ENCODE measurements at places on chromosomes 7 and 10.

DNA sequence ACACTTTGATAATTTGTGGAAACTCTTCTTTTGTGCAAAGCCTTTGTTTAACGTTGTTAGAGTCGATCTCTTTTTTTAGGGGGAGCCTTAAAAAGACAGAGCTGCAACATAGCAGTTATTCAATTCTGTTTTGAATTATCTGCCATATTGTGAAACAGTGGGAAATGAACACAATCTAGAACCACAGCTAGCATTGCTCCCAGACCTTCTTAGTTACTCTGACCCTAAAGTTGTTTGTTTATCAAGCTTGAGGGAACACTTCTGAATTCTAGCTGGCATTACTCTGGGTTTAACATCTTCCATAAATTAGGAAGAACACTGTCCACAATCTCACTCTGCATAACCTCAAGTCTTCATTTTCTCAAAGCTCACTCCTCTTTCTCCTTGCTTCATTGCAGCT lies 217.7 kb downstream of the PRKG1 start:
- DNase-seq: no peak

DNA sequence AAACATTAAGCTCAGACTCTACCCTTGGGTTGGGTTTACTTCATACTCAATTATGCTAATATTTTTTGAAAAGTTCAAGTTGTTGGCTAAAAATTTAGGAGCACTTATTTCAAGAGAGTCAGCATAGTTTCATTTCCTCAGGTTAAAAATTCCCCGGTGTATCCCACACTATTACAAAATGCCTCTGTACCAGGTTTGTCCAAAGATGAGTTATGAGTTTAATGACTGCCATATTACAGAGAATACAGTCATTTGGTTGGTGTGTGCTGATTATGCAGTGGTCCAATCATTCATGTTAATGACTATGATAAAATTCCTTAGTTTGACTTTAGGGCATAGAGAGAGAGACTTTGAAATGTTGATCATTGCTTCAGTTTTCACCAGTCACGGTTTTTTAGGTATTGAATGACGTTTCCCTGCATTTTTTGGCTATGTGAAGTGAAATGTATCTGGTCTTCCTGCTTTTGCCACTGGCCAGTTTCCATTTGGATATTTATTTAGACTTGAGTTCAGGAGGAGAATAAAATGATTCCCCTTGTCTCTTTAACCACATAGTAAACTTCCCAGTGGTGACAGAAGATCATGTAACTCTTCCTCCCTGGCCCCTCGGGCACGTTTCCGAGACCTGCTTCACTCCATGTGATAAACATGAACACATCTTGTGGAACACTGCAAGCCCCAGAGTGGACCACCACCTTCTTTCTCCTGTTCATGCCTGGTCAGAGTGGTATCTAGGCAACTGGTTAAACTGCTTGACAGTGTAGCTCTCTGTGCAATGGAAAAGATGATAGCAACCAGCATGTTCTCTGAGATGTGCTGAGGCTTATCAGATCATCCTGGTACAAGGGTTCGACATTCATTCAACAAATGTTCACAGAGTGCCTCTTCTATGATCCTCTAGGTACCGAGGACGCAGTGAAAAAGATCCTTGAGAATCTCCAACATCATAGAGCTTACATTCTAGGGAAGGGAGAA lies 153.6 kb downstream of the CACNB2 start:
- no peak for DNase-seq

GRCh38 chr7:88062238-88062637 lies 128.2 kb downstream of the ADAM22 start:
- DNase-seq: no peak

GRCh38 chr7:138388673-138389491 lies 71.2 kb upstream of the TRIM24 start:
- no peak for DNase-seq

GRCh38 chr7:47580811-47581331 lies 1.0 kb downstream of the TNS3 start:
- no peak for DNase-seq

DNA sequence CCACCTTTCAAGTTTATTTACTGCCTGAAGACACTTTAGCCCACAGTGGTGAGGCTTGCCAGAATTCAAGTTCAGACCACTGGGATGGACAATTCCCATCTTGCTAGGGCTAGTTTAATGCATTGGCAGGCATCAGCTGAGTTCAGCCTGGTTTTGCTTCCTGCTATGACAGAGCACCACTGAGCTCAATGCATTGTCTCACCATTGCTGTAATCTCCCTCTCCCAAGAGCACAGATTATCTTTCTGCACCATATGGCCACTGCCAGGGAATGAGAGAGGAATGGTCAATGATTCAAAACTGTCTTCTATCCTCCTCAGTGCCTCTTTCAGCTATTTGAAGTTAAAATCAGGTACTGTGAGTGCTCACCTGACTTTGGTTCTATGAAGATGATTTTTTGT lies 160.8 kb downstream of the XPNPEP1 start:
- no peak for DNase-seq

DNA sequence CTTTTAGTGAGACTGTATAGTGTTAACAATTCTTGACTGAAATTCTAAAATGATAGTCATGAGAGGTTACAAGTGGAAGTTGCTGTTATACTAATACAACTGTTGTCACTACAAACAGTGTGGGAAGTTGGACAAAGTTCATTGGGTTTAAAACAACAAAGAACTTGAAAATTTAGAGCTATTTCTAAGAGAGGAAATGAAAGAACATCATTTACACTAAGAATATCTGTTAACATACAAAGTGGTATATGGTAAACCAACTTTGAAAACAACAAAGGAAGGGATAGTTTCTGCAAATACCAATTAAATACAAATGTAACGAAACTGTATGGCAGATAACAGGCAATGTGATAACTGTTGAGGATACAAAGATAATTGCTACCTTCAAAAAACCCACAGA lies 11.6 kb downstream of the MTPN start:
- no peak for DNase-seq

- no peak for DNase-seq
Measured at GRCh38 chr7:99344061-99344647, 18.5 kb downstream of the ARPC1A start.

- no peak for DNase-seq
Measured at GRCh38 chr7:127578711-127579275, 6.6 kb downstream of the GCC1 start.

- DNase-seq: peak; percentile 42
Measured at GRCh38 chr10:28393956-28394568, 91.2 kb upstream of the MPP7 start.

DNA sequence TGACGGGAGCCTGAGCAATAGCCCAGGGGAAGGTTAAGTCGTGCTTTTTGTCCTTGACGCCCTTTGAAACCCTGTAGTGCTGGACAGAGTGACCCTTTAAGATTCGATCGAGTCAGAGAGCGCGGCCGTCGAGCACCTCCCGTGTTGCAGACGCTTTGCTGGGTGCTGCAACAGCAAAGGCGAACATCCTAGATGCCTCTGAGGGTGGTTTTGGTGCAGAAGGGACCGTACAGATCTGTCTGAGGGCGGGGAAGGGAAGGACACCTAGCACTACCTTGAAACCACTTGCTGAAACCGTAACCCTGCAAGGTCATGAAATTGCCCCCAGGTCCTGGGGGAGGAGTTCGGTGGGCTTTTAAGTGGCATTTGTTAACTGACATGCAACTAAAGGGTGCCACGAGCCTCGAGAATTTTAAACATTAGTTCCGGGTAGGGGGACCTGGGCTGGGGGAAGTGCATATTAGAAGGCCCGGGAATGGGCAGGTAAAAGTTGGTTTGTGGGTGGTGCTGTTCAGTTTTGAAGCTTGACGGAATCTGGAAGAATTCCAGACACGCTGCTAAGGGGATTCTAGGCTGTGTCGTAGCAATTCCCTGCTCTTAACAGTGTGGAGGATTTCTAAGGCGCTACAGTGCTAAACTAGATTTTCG lies 786 bp downstream of the ATP5F1C start:
- peak; percentile 25 for DNase-seq

GRCh38 chr7:10706875-10707493 lies 266.7 kb upstream of the PHF14 start:
- no peak for DNase-seq

GRCh38 chr10:125092564-125093031 lies 67.8 kb downstream of the CTBP2 start:
- no peak for DNase-seq

GRCh38 chr7:8129318-8129659 lies 132.7 kb downstream of the ICA1 start:
- no peak for DNase-seq

GRCh38 chr7:84495128-84495527 lies 300.5 kb upstream of the SEMA3A start:
- no peak for DNase-seq

DNA sequence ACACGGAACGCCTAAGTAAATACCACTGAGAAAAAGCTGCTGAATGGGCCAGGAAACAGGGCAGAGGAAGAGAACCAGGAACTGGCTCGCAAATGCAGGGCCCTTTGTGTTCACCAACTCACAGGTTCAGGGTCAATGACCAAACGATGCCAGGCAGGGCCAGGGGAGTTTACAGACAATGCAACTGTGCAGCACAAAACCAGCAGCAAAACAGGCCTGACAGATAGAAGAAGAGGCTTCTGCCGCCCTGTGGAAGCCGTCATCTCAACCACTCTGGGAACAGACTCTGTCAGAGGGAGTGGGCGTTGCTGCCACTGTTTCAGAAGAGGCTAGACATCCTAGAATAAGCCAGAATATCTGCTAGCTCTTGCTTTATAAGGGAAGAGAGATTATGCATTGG lies 117.9 kb downstream of the KMT2E start:
- no peak for DNase-seq

DNA sequence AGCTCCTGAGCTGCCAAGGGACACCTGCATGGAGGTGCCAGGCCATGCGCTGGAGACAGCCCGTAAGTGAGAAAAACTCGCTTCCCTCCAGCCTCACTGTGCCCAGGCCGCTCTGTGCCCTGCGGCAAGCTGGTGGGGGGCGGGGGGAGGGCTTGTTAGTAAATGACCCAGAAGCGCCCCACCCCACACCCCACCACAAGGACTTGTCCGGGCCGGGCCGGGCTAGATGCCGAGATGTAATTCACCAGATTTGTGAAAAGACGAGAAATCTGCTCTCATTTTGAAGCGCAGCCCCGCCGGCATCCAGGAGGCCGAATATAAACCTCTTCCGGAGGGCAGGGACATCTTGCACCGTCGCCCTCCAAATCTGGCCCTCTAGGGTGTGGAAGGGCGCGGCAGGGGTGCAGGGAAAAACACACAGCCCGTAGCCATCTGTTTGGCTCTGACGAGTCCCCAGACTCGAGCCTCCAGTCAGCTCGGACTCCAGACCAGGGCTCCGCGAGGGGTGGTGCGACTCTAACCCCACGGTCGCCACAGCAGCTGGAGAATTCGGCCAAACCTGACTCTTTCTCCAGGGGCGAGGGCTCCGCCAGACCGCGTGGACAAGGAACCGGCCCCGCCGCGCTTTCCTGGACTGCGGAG lies 14.8 kb downstream of the TLX1 start:
- DNase-seq: no peak

GRCh38 chr10:101938305-101939007 lies 94.9 kb upstream of the KCNIP2 start:
- no peak for DNase-seq

DNA sequence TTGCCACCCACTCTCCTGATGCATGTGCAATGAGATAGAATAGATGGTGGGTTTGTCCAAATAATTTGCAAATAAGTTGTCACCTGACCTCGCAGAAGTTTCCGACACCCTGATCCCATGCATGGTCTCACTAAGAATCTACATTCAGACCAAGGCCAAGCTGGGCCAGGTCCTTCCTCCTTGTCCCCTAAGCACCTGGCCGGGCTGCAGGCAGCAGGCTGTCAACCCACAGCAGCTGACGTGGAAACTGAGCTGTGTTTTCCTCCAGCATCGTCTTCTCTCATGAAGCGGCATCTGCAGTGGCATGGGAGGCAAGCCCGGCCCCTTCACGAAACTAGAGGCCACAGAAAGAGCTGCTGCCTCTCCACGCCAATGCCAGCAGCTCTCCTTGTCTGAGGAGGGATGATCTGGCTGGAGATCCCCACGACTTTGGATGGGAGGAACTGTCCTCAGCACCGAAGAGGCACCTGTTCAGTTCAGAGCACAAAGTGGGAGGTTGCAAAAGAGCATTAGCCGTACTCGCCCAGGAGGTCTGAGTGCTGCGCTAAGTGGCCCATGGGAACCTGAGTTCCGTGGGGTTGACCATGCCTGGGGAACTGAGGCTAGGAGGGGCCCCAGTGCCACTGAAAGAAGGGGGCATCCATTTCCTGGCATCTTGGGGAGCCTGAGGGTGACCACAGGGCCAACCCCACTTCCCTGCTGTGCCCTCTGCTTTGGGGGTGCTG lies 110.5 kb upstream of the INSIG1 start:
- no peak for DNase-seq

DNA sequence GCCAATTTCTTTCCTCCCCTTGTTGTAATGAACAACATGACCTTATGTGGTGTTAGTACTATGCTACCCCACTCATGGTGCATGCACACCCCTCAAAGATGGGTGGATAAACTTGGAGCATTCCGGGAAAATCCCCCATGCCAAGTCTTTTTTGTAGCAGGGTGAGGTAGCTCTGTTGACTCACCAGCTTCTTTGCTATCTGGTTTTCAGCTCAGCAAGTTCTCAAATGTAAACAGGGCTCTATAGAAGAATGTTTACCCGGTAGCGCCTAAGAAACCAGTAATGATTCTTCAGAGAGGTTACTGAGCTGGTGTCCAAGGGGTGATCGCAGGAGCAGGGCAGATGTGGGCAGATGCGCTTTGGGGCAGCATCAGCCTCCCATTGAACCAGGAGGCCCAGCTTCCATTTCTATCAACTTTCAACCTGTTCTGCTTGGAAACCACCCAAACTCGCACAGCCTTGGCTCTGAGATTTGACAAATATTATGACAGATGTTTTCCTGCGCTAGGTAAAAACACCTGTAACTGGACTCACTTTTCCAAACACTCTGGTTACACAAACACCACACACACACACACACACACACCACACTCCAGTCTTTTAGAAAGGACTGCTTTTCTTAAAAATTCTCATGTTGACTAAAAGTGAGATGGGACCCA lies 87.8 kb downstream of the ZRANB1 start:
- DNase-seq: no peak

GRCh38 chr7:107029061-107029763 lies 15.3 kb upstream of the PRKAR2B start:
- DNase-seq: no peak

- no peak for DNase-seq
Measured at GRCh38 chr7:78130446-78131215, 332.1 kb downstream of the PHTF2 start.

DNA sequence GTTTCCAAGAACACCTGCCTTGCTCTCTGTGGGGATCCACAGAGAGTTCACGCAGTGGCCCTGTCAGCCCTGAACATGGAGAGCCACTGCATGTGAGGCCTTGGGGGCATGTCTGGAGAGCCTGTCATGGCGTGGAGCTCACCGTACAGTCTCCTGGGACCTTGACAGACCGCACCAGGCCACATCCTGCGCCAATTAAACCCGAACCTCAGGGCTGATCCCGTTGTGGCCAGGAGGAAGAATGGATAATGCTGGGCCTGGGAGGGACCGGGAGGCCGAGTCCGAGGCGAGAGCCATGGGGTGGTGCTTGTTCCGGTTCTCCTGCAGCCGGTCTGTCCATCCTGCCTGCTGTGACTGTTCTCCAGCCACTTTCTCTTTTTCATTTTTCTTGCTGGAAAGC lies 68.7 kb downstream of the DNAJB6 start:
- no peak for DNase-seq

Measured in activated naive CD4-positive, alpha-beta T cell (primary cell).